ENCODE measurements at places on chromosomes 13 and 19. TPM values are rescaled to one million over a fixed set of nuclear protein-coding genes. Genes with fewer than 3 reads are reported as not detected.

Gene HOMER3
- 23.5 TPM for total RNA-seq

Gene SMIM44
- not detected for total RNA-seq

Gene C19orf73
- total RNA-seq: 8.1 TPM

Gene PRODH2
- total RNA-seq: not detected

Gene PAN3
- 52.5 TPM for total RNA-seq
